Smooth muscle cell of the coronary artery (primary cell): ENCODE measurements at places on chromosomes 1 and 21. TPM values are rescaled to one million over a fixed set of nuclear protein-coding genes. Genes with fewer than 3 reads are reported as not detected.

Gene HEYL
- total RNA-seq = 0.23 TPM in 2 replicates

Gene LYPD8
- 0.30 and 0.35 TPM in 2 replicates for total RNA-seq

Gene ANGPTL3
- not detected in 2 replicates for total RNA-seq

Gene TEX38
- total RNA-seq = not detected in 2 replicates
